Pulmonary artery endothelial cell (primary cell): ENCODE measurements at places on chromosomes 16 and 17. TPM values are rescaled to one million over a fixed set of nuclear protein-coding genes. Genes with fewer than 3 reads are reported as not detected.

PRSS33 gene
- not detected in 2 replicates for total RNA-seq

CX3CL1 gene
- total RNA-seq: 2.1 and 3.0 TPM in 2 replicates

CEP295NL gene
- 0.73 and 1.3 TPM in 2 replicates for total RNA-seq

CDH5 gene
- total RNA-seq: 512 and 580 TPM in 2 replicates

GRCh38 chr16:77076839-77077238 lies 114.2 kb upstream of the MON1B start:
- DNase-seq: no peak

DNA sequence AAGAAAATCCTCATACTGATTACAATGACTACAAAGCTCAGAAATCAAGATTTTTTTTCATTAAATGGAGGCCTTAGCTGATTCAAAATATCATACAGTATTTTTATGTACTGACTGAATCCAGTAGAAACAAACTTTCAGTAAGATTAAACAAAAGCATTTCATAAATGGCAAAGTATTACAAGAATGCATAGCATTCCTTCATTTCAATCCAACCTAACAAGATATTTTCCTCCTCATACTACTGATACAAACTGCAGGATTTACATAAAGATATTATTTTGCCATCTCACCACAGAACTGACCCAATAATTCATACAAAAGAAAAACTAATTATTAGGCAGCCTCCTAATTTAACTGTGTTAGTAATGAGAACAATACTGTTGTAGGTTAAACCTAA lies 6.2 kb upstream of the KANSL1 start:
- no peak for DNase-seq

- no peak for DNase-seq
Observed at GRCh38 chr17:15284537-15284936, 19.4 kb upstream of the PMP22 start.

DNA sequence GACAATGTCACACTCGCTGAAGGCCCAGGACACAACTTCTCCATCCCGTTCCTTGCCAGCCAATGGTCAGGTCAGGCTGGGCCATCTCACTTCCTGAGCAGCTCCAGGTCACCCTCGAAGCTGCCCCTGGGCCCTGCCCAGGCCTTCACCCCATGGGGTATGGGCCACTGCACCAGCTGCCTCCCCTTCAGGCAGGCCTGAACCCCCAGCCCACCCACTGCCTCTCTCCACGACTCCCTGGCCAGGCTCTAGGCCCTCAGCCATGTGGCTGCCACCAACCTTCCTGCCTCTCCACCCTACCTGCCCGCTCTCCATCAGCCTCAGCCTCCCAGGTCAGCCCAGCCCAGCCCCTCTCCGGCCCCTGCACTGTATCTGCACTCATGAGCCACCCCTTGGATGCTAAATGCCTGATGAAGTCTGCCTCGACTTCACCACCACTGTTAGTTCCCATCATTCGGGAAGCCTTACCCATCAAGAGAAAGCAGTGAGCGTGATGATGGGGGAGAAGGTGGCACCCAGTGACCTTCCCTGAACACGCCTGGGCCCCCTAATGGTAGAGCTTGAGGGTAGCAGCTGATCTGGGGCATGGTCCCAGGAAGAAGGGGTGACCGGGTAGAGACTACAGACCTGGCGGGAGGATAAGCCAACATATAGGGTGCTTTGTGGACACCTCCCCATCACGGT lies 30.9 kb upstream of the C16orf95 start:
- DNase-seq: no peak

- no peak for DNase-seq
Observed at GRCh38 chr16:64238571-64238970, 883.3 kb downstream of the CDH11 start.

DNA sequence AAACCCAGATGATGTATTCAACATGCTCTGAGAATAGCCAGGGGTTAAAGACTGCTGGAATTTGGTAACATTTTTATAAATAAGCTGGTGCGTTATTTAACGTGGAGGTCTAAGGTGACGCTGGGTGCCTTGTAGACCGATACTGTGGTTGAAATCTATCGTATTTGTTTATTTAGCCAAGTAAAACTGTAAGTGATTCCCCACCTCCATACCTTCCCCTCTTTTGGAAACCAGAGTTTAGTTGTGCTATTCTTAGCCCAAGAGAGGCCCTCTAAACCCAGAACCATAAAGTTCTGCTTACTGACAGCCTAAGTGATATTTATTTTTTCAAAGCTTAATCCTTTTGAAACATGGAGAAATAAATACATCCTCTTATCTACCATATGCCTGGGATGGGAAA lies 744.5 kb downstream of the WWOX start:
- no peak for DNase-seq
